ENCODE measurements at places on chromosomes 3 and 15. TPM values are rescaled to one million over a fixed set of nuclear protein-coding genes. Genes with fewer than 3 reads are reported as not detected.
A peak's percentile ranks its signal among the peaks of the same experiment; 100 is the strongest.

SCN5A gene
- 1.4 TPM for polyA plus RNA-seq

ERICH6 gene
- polyA plus RNA-seq: not detected

COL6A5 gene
- polyA plus RNA-seq: 6.0 TPM

ARPIN gene
- polyA plus RNA-seq: not detected

SAMMSON gene
- polyA plus RNA-seq: 2.2 TPM

FSIP1 gene
- polyA plus RNA-seq: 0.30 TPM

UACA gene
- polyA plus RNA-seq: not detected

KIF15 gene
- polyA plus RNA-seq: 27.9 TPM

TGM5 gene
- not detected for polyA plus RNA-seq

KBTBD8 gene
- polyA plus RNA-seq: 4.4 TPM

CCR9 gene
- not detected for polyA plus RNA-seq

CRYGS gene
- 3.7 TPM for polyA plus RNA-seq

COX5A gene
- polyA plus RNA-seq: 568 TPM

STRIT1 gene
- polyA plus RNA-seq: not detected

FBXO40 gene
- polyA plus RNA-seq: not detected

GRCh38 chr3:28903171-28903601, 377.7 kb upstream of the RBMS3 start:
- no peak for DNase-seq

DNA sequence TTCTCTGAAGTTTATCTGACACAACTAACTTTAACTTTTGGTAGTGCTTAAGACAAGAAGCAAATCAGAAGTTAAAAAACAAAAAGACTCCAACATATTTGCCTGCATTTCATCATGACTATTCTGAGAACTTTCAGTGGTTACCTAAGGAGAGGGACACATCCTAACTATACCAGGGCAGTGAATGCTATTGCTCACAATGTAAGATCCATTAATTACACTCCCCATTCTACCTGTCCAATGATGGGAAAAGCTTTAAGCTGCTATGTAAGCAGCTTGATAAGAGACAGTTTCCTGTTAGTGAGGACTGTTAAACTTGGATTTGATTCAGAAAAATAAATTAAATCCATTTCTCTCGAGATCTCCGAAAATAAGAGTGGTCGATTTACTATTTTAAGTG, 37.5 kb downstream of the SERPINI1 start:
- no peak for DNase-seq

DNA sequence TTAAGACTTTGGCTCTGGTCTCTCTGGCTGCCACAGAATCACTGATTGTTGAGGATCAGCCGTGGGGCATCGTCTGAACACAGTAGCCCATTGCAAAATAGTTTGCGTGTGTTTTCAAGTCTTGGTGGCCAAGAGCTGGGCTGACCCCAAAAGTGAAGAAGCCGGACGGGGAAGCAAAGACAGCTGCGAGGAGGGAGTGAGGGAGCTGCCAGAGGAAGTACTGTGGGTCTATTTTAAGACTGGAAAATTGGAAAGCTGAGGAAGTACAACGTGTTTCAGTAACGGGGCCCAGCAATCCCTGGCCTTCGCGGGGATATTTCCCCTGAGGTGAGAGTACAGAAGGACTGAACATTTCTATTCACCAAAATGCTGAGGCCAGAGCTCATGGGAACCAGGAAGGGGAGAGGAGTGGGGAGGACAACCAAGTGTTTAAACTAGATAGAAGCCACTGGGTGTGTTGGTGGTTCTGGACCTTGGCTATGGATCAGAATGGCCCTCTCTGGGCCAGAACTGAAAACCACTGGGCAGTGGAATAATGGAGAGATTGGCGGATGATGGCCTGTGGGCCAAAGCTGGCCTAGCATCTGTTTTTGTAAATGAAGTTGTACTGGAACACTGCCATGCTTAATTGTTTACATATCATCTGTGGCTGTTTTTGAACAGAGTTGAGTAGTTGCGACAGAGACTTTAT, 34.1 kb upstream of the LIMD1 start:
- no peak for DNase-seq

DNA sequence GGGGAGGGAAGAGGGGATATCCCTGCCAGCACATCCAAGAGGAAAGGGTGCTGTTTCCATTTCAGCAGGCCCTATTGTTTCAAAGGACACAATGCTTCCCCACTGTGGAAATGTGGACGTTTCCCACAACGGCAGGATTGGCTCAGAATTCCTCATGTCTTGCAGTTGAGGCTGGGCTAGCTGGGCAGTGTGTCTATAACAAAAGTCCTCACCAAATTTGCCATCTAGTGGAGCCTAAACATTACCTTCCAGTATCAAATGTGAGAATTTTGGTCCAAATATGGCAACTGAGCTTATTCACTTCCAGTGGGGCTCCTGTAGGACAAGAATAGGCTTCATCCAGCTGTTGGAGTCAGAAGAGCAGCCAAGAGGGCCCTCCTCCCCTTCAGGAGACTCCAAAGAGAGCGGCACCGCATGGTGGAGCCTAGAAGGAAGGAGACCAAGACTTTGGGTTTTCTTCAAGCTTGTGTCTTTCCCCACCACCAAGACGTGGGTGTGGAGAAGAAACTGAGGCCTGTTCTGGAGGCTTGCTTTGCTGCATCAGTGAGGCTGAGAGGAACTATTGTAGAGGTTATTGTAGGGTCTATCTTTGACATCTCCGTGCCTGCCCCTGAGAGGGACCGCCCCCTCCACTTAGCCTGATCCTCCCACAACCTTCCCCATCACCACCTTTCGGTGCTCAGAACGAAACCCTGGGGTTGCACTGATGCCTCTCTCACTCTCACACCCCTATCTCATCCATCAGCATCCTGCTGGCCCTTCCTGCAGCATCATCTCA, 45.3 kb upstream of the SLCO2A1 start:
- no peak for DNase-seq

DNA sequence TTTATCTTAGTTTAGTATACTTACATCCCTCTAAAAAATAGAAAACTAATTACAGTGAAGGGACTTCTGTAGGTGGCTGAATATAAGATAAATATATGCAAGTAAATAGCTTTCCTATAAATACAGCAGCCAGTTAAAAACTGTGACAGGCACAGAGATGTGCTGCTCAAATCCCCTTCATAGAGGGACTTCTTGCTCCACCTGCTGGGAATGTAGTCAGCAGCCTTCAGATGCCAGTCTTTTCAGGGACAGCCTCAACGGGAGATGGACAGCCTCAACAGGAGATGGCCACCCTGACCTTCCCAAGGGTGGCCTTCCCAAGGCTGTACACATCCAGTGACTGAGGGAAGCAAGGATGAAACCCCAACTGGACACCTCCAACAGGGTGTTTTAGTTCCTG, 15.7 kb upstream of the PRR23E start:
- DNase-seq: no peak

GRCh38 chr3:4751502-4752101, 227.6 kb upstream of the BHLHE40 start:
- DNase-seq: no peak

- no peak for DNase-seq
Measured at GRCh38 chr15:91965501-91966193, 112.1 kb downstream of the SLCO3A1 start.

DNA sequence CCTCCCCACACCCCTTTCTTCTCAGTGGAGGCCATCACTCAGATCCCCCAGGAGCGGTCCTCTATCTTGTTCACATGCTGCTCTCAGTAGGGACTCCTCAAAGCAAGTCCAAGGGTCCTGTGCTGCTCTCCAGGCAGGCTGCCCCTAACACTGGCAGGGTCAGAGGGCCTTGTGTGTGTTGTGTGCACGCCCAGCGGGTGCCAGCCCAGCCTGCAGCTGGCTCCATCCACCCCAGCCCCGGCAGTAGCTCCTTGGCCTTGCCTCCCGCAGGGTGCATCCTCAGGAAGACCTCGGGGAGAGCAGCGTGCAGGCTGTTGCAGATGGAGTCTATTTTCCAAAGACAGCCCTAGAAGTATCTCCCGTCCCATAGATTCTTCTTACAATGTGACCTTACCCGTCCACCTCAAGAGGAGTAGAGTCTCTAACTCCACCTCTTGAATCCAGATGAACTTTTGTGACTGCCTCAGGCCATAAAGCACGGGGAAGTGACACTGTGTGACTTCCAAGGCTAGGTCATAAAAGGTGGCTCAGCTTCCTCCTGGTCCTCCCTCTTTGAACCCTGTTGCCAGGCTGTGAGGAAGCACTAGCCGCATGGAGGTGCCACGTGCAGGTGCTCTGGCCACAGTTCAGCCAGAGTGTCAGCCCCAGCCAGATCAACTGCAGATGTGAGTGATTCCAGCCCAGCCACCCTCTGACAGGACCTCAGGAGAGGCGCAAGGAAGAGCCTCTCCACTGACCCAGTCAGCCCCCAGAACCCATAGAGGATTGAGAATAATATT, 531.6 kb downstream of the SHQ1 start:
- no peak for DNase-seq

- DNase-seq: no peak
Measured at GRCh38 chr15:40747685-40748631, 7.1 kb downstream of the RMDN3 start.

- no peak for DNase-seq
Measured at GRCh38 chr3:43512754-43513404, 108.9 kb downstream of the ANO10 start.

DNA sequence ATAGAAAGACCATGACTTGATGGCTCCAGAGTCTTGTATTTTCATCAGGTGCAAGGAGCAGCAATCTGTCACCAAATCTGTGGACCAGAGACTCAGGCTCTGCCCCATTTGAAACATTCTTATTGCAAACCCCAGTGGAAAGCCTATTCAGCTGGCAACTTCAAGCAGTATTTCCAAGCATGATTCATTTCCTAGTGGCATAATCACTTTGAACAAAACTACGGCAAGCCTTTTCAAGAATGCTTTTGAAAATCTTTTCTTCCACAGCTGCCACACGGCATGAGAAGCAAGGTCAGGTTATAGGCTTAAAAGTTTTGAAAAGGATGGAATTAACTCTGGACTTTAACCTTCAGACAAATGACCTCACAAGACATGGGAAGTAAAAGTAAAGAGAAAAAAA, 122.0 kb upstream of the BFSP2 start:
- no peak for DNase-seq

DNA sequence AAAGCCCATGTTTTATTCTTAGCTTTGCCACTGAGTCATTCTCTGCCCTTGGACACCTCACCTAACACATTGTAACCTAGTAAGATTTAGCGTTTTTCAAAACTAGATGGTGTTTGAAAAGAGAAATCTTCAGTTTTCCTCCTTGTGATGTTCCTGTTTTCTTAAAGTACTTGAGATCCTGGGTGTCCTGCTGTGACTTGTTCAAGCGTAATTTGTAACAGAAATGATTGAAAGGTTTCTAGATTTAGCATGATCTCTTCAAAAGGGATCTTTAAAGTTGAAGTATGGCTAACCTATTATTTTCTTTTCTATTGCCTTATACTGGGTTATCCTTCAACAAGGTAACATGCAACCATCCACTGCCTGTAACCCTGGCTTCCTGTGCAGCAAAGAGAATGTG, 32.6 kb upstream of the SPATA16 start:
- DNase-seq: no peak

GRCh38 chr15:38961931-38962330, 397.3 kb upstream of the RASGRP1 start:
- DNase-seq: no peak

DNA sequence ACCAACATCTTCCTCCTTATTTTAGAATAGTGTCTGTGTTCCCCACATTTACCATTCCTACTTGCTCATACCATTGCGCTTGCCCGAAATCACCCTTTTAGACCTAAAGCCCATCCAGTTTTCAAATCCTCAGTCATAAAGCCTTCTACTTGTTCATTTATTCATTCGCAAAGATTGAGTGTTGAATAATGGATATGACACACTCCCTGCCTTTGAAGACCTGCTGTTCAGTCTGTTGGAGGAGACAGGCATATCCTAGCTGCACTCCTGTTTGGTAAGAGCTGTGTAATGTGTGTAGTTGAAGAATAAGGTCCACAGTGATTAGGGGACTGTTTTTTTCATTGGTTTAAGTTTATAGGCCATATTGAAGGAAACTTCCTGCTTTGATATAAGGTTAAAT, 1.7 kb downstream of the CNOT10 start:
- no peak for DNase-seq

DNA sequence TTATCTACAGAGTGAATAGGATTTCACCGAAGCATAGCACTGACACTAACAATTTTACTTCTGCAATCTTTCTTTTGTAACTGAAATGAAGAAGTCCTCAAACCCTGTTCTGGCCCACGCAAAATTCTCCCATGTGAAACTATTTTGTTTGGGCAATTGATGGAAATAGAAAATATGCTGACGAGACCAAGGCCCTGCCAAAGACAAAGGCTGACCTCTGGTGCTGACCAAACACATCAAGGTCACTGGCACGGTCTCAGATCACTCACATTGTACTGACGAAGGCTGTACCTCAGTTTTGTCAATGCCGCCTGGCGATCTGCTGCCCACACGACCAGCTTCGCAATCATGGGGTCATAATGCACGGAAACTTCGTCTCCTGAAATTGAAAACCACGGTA, 58.4 kb upstream of the DCUN1D1 start:
- no peak for DNase-seq

- DNase-seq: peak; percentile 20
Measured at GRCh38 chr15:41661078-41661517, 893 bp downstream of the MGA start.

GRCh38 chr15:44729408-44730127, 6.8 kb upstream of the TRIM69 start:
- no peak for DNase-seq

DNA sequence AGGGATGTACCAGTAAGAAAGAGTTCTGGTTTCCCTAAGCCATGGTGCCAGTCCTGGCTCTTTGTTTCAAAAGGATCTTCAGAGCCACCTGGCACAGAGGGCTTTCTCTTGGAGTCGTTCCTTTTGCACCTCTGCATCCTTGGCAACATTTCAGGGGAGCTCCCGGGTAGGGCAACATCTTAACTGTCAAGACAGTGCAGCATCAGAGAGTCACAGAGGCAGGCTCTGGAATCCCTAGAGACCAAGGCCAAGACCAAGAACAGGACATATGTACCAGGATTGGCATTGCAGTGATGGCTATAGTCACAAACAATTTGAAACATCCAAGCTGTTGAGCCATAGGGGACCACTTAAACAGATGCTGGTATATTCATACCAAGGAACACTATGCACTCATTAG, 129.4 kb upstream of the ADPGK start:
- no peak for DNase-seq

DNA sequence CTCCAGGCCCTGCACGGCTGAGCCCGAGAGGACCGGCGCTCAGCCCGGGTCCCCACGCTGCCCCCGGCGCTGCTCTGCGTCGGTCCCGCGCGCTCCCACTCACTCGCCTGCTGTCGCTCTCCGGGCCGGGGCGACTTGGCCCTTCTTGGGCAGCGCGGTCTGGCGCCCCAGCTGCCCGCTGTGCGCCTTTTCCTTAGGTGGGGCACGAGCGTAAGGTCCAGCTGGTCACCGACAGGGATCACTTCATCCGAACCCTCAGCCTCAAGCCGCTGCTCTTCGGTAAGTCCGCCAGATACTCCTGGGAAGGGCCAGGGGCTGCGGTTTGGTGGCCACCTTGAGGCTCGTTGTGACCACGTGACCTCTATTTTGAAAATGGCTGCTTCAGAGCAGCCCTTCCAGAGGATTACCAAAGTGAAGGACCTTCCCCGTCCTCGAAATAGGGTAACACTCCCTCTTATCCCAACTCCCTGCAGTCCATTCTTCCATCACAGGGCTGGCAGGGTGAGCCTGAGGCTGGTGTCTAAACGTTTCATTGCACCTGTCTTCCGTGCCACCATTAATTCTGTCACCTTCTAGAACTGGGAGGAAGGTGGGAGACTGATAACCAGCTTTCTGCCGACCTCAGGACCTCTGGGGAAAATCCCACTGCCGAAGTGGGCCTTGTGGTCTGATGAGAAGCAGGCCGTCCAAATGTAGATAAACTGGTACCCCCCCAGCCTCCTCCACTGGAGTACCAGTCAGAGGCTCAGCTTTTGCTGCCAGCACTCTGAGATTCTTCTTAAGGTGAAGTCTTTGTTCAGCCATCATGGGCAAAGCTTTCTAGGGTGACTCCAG, 812 bp downstream of the P4HTM start:
- DNase-seq: no peak

- no peak for DNase-seq
Measured at GRCh38 chr3:48863122-48863521, 15.4 kb upstream of the PRKAR2A start.

Measured in K562 (cell line).